ENCODE measurements at places on chromosomes 11 and 22. TPM values are rescaled to one million over a fixed set of nuclear protein-coding genes. Genes with fewer than 3 reads are reported as not detected.
A peak's percentile ranks its signal among the peaks of the same experiment; 100 is the strongest.

DNA sequence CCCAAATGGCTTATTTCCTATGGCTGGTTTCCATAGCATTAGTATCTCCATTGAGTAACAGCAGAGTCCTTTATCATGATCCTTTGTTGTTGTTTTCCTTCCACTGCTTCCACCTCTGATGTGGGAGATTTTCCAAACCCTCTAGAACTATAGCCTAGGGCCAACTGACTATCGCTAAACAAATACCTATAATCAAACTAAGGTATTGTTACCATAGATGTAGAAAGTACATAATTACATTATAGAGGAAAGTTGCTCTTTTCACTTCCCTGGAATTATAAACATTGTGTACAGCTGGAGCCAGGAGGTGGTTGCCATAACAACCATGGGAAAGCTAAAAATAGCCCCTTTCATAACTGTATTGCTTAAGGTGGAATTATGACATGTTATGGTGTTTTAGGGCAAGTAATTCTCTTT is 47.0 kb upstream of the ALKBH3 start:
- no peak for DNase-seq

DNA sequence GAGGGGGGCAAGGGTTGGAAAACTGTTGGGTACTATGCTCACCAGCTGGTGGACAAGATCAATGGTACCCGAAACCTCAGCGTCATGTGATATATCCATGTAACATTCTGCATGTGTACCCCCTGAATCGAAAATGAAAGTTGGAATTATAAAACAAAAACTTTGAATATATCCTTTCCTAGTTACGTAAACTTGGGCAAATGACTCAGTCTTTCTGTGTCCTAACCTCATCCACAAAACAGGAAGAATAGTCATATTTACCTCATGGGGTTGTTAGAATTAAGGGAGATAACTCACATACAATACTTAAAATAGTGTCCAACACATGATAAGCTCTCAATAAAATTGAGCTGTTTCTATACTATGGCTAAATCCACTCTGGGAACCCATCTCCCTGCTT is 620.1 kb upstream of the KIRREL3 start:
- DNase-seq, result no peak

GRCh38 chr11:78190871-78191538 is 2.3 kb downstream of the USP35 start:
- DNase-seq, result peak; percentile 49

DNA sequence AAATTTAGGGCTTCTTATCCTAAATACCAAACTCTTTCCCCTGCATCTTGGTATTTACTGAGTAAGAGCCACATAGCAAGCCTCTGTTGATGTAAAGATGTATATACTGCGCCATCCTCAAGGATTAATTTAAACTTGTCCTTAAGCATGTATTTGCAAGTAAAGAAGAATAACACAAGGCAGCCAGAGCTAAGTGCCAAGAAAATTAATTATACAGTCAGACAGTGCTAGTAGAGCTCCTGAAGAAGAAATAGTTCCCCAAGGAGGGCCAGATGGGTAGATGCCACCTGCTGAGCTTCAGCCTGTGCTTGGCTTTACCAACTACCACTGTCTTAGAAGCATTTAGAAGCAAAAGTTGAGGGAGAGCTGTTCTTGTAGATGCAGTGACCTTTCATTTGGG is 470.0 kb downstream of the BUD13 start:
- no peak for DNase-seq

GRCh38 chr11:102522312-102523188 is 8.0 kb downstream of the MMP7 start:
- no peak for DNase-seq

DNA sequence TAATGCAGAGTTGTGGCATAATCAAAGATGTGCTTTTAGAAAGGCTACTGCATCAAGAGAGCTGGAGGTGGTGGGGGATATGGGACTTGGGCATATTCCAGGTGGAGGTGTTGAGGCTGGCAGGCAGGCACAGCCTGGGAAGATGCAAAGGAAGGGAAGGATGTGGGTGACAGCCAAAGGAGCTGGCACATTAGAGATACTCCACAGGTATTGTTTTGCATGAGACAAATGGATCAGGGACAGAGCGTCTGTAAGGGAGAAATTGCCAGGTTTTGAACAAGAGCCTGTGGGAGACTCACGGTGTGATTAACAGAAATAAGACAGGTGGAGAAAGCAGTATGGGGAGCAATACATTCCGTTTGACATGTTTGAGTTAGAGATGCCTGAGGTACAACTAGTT is 263.7 kb downstream of the NELL1 start:
- no peak for DNase-seq

- DNase-seq, result no peak
Observed at GRCh38 chr11:62468577-62468976, 49.7 kb downstream of the SCGB1A1 start.

DNA sequence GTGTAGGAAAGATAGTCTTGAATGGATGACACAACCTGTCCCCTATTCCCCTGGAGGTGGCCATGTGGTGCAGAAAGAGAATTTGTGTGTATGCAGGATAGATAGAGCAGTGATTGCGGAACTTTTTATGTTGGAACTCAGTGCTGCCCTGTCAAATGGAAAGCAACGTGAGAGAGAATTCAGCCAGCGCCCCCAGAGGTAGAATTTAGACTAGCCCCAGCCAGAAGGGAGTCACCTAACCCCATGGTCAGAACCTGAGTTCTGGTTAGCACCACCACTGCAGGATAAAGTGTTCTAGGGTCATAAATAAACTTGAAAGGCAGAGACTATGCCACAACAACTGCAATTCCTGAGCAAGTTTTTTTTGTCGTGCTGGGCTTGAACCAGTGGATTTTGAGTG is 152.9 kb upstream of the GRIA4 start:
- no peak for DNase-seq

GRCh38 chr11:11167806-11168205 is 185.2 kb downstream of the CSNK2A3 start:
- no peak for DNase-seq

- no peak for DNase-seq
Observed at GRCh38 chr11:127269911-127270310, 269.3 kb upstream of the KIRREL3 start.

DNA sequence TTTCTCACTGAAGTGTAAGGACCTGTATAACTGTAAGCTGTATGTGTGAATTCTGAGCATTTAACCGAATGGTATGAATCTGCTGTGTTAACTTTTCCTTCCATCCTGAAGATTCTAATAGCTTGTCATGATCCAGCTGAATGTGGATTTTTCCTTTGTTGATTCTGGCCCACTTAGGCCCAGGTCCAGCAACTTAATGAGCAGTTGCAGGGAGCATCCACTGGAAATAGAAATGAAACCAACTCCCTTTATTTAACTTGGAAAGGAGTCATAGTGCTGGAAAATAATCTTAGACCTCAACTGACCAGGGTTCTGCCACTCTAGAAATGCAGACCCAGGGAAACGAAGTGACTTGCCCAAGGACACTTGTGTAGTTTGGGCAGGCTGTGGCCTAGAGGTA is 142.3 kb upstream of the MTNR1B start:
- DNase-seq, result no peak

- DNase-seq, result no peak
Observed at GRCh38 chr11:44421090-44421675, 111.2 kb upstream of the ALX4 start.

DNA sequence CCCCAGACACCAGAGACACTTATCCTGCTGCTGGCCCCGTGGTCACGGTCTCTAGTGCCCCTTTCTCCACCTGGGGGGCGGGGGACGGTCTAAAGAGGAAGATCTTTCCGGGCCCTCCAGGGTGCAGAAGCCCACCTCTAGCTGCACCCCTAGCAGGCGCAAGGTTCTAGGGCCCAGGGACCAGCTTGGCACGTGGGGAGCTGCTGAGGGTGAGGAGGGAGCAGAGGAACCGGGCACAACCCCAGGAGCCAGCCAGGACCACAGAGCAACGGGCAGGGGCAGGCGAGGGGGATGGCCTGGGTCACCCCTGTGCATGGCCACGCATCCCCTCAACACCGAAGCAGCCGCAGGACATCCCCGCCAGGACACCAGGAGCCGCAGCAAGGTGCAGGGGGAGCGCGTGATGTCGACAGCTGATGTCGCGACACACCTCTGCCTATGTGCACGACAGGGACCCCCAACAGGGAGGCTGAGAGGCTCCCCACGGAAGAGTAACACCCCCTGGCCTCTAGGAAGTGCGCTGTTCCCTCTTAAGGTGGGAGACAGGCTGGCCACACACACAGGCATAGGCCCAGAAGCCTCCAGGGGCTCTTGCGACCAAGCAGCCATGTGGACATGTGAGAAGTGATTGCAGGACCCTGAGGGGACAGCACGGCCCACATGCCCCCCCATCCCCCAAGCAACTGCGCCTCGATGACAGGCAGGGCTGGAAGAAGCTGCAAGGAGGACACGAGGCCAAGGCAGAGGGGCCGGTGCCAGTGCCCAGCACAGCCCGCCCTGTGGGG is 5.1 kb downstream of the LRFN4 start:
- DNase-seq, result no peak

- DNase-seq, result no peak
Observed at GRCh38 chr11:57476757-57477506, 16.6 kb downstream of the RTN4RL2 start.

GRCh38 chr11:12528487-12528886 is 145.7 kb upstream of the TEAD1 start:
- DNase-seq, result no peak

DNA sequence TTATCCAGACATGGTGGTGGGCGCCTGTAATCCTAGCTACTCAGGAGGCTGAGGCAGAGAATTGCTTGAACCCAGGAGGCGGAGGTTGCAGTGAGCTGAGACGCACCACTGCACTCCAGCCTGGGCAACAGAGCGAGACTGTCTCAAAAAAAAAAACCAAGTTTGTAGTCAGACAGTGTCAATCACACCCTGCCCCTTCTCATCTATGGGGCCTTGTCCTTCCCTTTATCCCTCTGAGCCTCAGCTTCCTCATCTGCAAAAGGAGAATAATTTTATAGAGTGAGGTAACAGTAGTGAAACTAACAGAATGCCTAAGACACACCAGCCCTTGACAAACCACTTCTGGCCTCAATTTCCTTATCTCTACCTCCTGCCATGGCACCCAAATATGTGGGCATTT is 10.7 kb downstream of the BCL9L start:
- no peak for DNase-seq

The KRTAP5-2 gene
- not detected for total RNA-seq

The PAX6 gene
- total RNA-seq, result not detected

The SOX6 gene
- total RNA-seq, result not detected

The CARD10 gene
- total RNA-seq, result 0.53 TPM

The SLC16A8 gene
- 0.50 TPM for total RNA-seq

The CRYBB2 gene
- total RNA-seq, result not detected

The RFPL3 gene
- total RNA-seq, result not detected

The C22orf31 gene
- total RNA-seq, result not detected

The MFNG gene
- total RNA-seq, result 135 TPM

The TRIM49 gene
- not detected for total RNA-seq

The CDPF1 gene
- 10.7 TPM for total RNA-seq

All from natural killer cell treated with Interleukin-12 subunit alpha and Interleukin-12 subunit beta and Interleukin-15 and Interleukin-18, amount 100 ng/mL, for 72 hours (primary cell).